Activated CD8-positive, alpha-beta memory T cell treated with anti-CD3 and anti-CD28 coated beads, Interleukin-2, amount 10 ng/mL, durations not matched to agents 7 days and 5 days (primary cell): ENCODE measurements at places on chromosomes 2 and 18.
A peak's percentile ranks its signal among the peaks of the same experiment; 100 is the strongest.

DNA sequence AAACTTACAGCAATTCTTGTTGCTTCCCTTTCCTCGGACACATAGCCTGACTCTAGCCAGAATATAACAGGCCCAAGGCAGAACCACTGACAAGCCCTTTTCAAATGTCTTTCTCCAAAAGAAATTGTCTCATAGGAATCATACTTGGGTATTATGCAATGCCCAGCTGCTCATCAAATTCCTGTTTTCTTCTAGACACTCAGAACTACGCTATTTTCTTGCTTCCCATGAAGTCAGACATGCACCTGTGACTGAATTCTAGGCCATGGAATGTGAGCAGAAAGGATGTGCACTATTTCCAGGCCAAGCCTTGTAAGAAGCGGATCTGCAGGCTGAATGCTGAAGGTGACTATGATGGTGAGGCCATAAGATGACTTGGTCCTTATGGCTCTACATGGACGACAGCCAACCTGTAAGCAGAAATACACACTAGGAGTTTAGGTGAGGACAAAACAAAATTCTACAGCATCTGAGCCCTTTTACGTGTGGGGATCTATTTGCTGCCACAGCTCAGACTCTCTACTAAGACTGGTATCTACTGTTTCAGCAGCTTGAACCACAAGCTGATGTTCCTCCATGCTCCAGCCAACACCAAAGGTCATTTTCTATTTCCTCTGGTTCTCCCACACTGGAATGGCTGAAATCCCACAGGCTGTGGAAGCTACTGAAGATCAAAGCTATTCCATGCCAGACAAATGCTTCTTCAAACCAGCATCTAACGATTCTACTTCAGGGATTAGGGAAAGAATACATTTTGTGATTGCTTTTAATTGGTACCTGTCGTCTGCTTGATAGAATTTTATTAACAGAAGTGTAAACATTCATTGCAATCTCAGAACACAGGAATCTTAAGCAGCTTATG, 378.7 kb downstream of the RBM43 start:
- H3K27me3 ChIP-seq = no peaks in the 10 kb centered on the region
- no peaks in the 10 kb centered on the region for H3K36me3 ChIP-seq
- no peak for DNase-seq
- no peaks in the 10 kb centered on the region for H3K4me1 ChIP-seq

DNA sequence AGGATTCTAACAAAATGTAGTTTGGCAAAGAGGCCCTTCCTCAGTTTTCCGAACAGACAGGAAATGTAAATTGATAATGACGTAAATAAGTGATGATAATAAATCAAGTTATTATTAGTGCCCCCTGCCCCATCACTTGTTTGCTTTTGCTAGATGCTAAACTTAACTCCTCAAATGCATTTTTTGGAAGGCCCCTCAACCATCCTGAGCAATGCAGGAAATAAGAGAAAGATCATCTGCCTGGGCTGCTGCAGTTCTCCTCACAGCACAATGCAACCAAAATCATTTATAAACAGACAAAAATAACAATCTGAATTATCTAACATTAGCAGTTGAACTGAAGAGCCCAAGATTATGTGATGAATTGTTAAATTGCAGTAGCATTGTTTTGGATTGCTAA, 62.6 kb upstream of the PSMD14 start:
- H3K27me3 ChIP-seq = peaks cover 17% of the 10 kb centered on the region
- peak overlapping the region; percentile 90 for H3K27ac ChIP-seq
- DNase-seq = no peak
- H3K4me1 ChIP-seq = peaks cover 44% of the 10 kb centered on the region

- no peaks in the 10 kb centered on the region for H3K36me3 ChIP-seq
- H3K27me3 ChIP-seq = peaks cover 56% of the 10 kb centered on the region
- H3K4me1 ChIP-seq = no peaks in the 10 kb centered on the region
- no peak overlapping the region for H3K4me3 ChIP-seq
- DNase-seq = no peak
- no peak overlapping the region for H3K27ac ChIP-seq
These were observed 59.6 kb downstream of the KCNF1 start for GRCh38 chr2:10971161-10971887.

- no peak overlapping the region for H3K4me3 ChIP-seq
- DNase-seq = no peak
- H3K4me1 ChIP-seq = peaks cover 12% of the 10 kb centered on the region
- H3K36me3 ChIP-seq = no peaks in the 10 kb centered on the region
- no peak overlapping the region for H3K27ac ChIP-seq
These were observed 40.7 kb downstream of the TCF7L1 start for GRCh38 chr2:85173909-85174308.

DNA sequence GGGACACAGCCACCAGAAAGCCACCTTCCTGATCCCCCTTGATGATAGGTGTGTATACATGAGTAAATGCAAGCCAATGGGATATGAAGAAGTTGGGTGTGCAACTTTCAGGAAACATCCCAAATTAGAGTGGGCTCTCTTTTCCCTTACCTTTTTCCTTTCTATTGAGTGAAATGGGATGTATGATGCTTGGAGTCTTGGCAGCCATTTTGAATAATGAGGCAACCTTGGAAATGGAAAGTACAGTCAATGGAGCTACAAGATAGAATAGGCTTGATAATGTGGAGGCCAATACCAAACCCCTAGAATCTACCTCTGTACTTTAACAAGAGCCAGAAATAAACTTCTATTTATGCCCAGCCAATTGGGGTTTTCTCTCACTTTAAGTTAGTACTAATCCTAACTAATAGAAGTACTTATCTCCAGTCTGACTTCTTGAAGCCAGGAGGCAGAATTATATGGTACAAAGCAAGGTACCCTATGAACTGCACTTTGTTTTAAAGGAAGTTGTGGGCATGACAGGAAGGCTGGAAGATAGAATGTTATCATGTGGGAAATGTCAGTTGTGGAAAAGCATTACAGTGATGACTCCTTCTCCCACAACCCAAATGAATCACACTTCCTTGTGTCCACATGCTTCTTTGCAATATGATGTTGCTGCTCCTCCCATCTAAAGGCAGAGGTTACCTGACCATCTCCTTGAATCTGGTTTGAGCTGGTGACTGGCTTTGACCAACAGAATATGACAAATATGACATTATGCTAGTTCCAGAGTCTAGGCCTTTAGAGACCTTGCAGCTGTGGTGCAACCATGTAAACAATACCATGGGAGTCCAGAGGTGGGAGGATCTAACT, 12.9 kb upstream of the NABP1 start:
- peaks cover 29% of the 10 kb centered on the region for H3K4me1 ChIP-seq
- no peak overlapping the region for H3K4me3 ChIP-seq
- no peak overlapping the region for H3K27ac ChIP-seq
- no peaks in the 10 kb centered on the region for H3K27me3 ChIP-seq
- peaks cover 5% of the 10 kb centered on the region for H3K36me3 ChIP-seq

GRCh38 chr2:128535953-128536352, 217.3 kb upstream of the HS6ST1 start:
- peaks cover 2% of the 10 kb centered on the region for H3K27me3 ChIP-seq
- H3K4me3 ChIP-seq = no peak overlapping the region
- DNase-seq = no peak
- H3K27ac ChIP-seq = no peak overlapping the region
- no peaks in the 10 kb centered on the region for H3K36me3 ChIP-seq
- peaks cover 3% of the 10 kb centered on the region for H3K4me1 ChIP-seq

GRCh38 chr2:213101692-213102460, 49.5 kb downstream of the IKZF2 start:
- H3K27me3 ChIP-seq = no peaks in the 10 kb centered on the region
- H3K4me3 ChIP-seq = no peak overlapping the region
- peak overlapping the region; percentile 52 for H3K27ac ChIP-seq
- no peaks in the 10 kb centered on the region for H3K36me3 ChIP-seq
- DNase-seq = no peak
- H3K4me1 ChIP-seq = peaks cover 12% of the 10 kb centered on the region

- peaks cover 16% of the 10 kb centered on the region for H3K4me1 ChIP-seq
- peaks cover 3% of the 10 kb centered on the region for H3K36me3 ChIP-seq
- DNase-seq = no peak
- H3K27ac ChIP-seq = no peak overlapping the region
These were observed 9.8 kb upstream of the MALT1 start for GRCh38 chr18:58661423-58661822.

DNA sequence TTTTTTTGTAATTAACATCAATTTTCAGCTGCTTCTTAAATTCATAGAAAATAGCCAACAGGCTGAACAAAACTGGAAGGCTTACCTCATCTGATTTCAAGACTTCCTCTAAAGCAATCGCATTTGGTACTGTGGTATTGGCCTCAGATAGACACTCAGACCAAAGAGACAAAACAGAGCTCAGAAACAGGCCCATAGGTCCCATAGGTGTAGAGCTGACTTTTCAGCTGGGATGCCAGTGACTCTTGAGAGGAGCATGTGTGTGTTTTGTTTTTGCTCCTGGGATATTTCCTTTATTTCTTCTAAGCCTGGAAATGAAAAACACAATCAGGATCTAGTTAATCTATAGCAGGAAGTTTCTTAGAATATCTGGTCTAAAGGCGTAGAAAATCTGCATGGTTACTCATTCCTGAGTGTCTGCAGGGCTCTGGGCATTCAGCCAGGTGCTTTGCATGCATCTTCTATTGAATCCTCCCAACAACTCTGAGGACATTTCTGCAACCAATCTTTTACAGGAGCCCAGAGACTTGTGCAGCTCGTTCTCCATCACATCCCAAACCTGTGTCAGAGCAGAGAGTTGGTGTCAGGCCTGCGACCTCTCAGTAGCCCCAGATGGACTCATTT, 190.8 kb downstream of the RTP5 start:
- peaks cover 30% of the 10 kb centered on the region for H3K27me3 ChIP-seq
- DNase-seq = no peak
- H3K36me3 ChIP-seq = no peaks in the 10 kb centered on the region
- H3K4me1 ChIP-seq = peaks cover 1% of the 10 kb centered on the region

DNA sequence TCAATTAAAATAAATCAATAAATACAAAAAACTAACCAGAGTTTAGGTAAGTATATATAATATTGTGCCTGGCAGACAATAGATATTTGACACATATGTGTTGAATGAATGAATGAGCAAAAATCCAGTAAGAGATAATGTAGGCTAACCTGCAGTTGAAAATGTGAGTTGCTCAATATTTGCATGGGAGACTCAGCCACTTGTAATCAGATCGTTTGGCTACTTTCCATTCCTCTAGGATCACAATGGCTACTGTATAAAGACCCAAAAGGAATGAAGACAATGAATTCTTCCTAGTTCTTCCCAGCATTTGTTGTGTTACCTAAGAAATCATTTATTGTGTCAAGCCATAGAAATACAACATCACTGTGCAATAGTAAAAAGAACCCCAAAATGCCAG, 25.3 kb downstream of the PIEZO2 start:
- no peak overlapping the region for H3K4me3 ChIP-seq
- no peaks in the 10 kb centered on the region for H3K36me3 ChIP-seq
- H3K27ac ChIP-seq = no peak overlapping the region

- H3K27ac ChIP-seq = no peak overlapping the region
- DNase-seq = no peak
- no peak overlapping the region for H3K4me3 ChIP-seq
- peaks cover 49% of the 10 kb centered on the region for H3K4me1 ChIP-seq
- H3K36me3 ChIP-seq = peaks cover 29% of the 10 kb centered on the region
These were observed 31.5 kb upstream of the CAB39 start for GRCh38 chr2:230681171-230681545.

DNA sequence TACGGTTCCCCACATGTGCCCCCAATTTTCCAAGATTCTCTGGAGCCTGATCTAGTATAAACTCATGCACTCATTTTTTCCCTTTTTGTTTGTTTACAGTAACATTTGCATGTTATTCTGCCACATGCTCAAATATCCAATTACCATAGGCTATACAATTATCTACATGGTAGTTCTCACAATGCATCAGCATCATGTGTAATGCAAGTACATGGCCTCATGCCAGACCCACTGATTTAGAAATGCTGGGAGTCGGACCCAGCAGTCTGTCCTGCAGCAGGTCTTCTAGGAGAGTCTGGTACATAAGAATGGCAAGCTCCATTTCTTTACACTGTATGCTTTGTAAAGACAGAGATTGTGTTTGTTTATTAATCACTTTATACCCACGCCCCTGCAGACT, 107.7 kb downstream of the CBLN2 start:
- H3K27me3 ChIP-seq = no peaks in the 10 kb centered on the region
- no peak for DNase-seq
- H3K36me3 ChIP-seq = no peaks in the 10 kb centered on the region
- no peaks in the 10 kb centered on the region for H3K4me1 ChIP-seq
